Activated CD4-positive, alpha-beta T cell treated with anti-CD3 and anti-CD28 coated beads, Interleukin-2, amount 50 U/mL, for 24 hours (primary cell): ENCODE measurements at places on chromosomes 16 and 17.

DNA sequence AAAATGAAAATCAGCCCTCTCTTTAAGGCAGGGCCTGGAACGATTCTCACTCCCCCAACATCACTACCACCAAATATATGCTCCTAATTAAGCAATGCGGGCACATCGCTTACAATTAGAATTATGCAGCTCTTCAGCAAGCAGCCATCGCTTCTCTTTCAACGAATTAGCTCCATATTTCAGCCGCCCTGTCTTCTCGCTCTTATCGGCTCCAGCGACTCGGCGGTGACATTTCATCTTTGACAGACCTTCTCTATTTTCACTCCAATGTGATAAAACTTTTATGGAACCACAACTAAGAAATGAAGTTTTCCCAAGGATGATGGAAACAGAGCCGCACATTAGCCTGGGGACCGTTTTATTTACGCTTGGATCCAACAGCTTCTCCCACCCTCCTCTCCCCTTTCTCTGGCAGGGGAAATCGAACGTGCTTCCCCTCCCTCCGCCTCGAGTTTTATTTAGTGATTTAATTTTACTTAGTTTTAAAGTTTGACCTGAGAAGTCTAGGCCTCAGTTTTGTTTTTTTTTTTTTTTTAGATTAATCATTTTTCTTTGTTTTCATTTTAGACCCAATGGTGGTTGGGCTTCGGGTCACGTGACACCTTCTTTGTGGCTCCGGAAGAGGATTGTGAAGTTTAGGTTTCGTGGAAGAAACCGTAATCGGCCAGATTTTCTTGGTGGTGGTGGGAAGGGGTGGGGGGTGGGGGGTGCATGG is 3.1 kb upstream of the HOXB2 start:
- DNase-seq = no peak

DNA sequence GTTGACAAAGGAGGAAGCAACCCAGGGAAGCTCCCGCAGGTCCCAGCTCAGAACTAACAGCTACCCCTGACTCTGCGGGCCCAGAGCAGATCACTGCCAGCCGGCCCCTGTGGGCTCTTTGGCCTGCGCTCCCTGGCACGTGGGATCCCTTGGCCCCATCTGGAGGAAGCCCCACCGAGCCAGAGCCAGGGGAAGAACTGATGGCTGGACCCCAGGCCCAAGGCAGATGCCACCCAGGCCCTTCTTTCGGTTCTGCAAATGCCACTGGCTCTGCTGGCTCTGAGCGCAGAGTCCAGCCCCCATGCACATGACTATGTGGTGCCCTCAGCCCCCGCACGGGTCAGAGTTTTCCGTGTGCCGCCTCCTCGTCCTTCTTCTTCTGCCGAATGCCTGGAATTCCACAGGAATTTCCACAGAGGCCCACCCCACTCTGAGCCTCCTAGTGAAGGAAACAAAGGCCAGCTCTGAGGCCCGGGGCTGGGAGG is 35.8 kb upstream of the SNN start:
- no peak for DNase-seq

- DNase-seq = no peak
Observed at GRCh38 chr16:49498264-49498663, 124.7 kb downstream of the C16orf78 start.

DNA sequence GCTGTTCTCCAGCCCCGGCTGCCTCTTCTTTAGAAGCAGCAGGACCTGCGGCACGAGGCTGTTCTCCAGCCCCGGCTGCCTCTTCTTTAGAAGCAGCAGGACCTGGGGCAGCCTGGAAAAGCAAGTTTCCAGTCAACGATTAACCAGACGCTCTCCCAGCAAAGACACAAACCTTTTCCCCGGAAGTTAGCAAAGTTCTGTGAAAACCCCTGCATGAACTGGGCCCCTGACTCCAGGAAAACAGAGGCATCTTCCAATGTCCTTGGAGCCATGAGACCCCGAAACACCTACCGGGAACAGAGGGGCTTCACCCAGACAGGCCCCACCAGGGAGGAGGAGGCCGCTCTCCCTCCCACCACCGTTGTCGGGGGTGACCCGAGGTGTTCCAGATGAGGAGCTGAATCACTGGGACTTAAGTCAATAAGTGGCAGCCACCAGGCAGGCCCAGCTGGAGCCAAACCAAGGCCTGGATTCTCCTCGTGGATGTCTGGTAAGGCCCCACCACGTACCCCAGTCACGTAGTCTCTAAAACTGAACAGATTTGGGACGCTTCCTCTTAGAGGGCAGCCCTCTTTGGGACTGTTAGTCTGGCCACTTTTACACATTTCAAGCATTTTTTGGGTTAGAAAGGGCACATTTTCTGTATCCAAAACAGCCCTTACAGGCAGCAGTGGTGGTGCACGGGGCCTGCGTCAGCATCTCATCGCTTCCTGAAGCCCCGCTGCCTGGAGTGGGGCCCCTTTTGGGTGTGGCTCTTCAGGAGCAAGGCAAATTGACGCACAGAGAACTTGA is at the start of gene RPH3AL:
RPH3AL (minus strand) TSS at position 387 of the 792 bp plus-strand sequence. CDS start 25,264 bp downstream, outside the sequence.
- DNase-seq = no peak

GRCh38 chr16:87734644-87735043 is 31.1 kb downstream of the KLHDC4 start:
- no peak for DNase-seq

GRCh38 chr16:85579923-85580580 is 33.1 kb upstream of the GSE1 start:
- DNase-seq = no peak

GRCh38 chr17:58324409-58325288 is 3.9 kb downstream of the TSPOAP1 start:
- DNase-seq = no peak

DNA sequence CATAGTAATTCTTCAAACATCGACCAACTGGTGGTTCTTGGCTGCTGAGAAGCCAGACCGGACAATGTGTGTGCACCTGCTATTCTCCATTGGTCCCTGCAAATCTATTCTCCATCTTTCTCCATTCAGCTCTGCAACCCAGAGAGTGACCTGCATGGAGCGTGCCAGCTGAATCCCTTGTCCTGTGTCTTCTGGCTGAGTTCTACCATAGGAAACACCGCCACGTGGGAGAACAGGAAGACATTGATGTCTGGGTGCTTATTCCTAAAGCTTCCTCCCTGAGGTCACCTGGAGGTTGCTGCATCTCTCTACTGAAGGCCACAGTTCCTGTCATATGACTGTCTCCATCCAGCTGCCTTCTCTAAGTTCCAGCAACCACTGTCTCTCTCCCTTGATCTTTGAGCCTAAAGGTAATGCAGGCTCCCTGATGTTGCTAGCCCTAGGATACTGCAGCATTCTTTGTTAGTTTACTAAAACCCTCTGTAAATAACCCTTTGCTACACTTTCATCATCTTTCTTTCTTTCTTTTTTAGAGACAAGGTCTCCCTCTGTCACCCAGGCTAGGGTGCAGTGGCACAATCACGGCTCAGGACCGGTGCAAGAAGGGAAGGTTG is 10.6 kb upstream of the SMG1 start:
- DNase-seq = no peak

DNA sequence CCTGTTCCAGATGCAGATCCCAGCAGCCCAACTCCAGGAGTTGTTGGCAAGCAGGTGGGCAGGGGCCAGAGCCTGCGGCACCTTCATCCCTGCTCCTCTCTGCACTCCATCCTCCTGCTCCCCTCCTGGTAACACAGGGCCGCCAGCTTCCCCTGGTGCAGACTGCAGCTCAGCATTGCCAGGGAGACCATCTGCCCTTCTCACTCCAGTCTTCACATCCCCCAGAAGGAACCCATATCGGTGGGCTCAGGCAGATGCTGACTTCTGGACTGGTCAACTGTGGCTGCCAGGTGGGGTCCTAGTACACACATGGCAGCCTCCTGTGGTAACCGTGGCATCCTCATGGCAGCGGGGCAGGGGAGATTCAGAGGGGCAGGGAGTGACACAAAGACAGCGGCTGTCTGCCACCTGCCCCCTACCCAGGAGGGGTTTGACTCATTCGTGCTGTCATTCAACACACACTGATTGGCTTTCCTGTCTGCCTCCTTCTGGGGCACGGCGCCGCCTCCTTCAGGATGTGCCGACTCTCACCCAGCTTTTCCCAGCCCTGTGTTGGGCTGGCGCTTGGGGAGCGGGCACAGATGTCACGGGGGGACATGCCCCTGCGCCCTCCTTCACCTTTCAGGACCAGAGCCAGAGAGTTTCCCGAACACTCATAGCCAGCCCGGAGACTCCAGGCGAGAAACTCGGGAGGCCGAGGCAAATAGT is 120.9 kb downstream of the CMIP start:
- DNase-seq = no peak

DNA sequence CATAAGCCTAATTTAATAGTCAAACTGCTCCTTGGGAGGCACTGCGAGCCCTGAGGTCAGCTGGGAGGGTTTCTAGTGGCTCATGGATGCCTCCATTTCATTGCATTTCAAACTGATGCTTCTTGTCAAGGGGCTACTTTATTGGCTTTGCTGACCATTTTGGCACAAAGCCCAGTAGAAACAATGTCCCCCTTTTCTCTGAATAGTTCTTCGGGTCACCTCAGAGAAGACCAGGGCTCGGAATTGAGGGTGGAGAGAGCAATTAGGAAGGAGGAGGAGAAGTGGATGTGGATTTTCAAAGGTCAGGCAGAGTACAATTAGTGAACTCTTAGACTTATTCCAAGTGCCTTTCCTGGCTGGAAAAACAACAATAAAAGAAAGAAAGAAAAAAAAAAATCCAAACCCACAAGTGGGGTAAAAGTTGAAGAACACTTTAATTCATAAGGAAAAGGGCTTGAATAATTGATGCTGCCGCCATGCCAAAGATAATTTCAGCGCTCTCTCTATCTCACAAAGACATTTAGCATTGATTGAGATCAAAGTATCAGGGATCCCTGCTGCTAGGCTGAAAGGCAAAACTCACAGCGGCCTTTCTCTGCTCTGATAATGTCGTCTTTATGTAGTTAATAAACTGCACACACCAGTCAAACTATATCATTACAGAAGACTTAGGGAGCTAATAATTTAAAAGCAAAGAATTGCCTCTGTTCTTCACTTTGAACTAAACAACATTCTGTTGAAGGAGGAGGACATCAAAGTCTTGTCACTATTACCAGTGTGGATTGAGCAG is 122.7 kb downstream of the RGS9 start:
- DNase-seq = no peak

DNA sequence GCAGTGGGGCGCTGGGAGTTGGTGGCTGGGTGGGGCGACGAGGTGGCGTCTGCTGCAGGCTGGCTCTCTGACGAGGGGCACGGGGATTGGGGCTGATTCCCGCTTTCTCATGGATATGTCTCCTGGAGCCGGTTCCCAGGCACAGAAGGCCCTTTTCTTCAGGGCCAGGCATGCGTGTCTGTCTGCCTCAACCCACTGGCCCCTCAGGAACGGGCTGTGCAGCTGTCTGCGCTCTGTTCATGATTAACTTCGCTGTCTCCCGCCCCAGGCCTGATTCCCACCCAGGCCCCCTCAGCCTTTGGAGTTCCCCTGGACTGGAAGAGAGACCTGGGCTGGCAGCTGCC is 53.1 kb downstream of the RAP1GAP2 start:
- no peak for DNase-seq

DNA sequence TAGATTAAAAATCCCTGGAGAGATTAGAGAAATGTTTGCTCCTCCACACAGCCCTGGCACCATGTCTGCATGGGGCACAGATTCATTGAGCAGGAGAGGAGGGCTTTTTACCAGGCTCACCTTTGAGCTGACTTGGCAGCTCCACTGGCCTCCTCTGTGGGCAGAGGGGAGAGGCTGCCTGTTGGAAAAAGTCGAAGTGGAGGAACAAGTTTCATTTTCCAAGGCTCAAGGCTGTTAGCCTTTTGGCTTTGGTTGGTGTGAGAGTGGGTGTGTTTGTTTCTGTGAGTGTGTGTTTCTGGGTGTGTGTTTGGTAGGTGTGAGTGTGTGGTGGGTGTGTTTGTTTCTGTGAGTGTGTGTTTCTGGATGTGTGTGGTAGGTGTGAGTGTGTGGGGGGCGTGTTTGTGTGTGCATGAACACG is 5.6 kb downstream of the TMEM238L start:
- DNase-seq = no peak

- DNase-seq = no peak
Observed at GRCh38 chr16:68539711-68540239, 684 bp downstream of the ZFP90 start.

- no peak for DNase-seq
Observed at GRCh38 chr17:41989702-41990419, 23.3 kb downstream of the CNP start.

- no peak for DNase-seq
Observed at GRCh38 chr17:83176623-83177583, 97.5 kb downstream of the METRNL start.

- no peak for DNase-seq
Observed at GRCh38 chr17:75779987-75780889, 4.4 kb upstream of the UNK start.

DNA sequence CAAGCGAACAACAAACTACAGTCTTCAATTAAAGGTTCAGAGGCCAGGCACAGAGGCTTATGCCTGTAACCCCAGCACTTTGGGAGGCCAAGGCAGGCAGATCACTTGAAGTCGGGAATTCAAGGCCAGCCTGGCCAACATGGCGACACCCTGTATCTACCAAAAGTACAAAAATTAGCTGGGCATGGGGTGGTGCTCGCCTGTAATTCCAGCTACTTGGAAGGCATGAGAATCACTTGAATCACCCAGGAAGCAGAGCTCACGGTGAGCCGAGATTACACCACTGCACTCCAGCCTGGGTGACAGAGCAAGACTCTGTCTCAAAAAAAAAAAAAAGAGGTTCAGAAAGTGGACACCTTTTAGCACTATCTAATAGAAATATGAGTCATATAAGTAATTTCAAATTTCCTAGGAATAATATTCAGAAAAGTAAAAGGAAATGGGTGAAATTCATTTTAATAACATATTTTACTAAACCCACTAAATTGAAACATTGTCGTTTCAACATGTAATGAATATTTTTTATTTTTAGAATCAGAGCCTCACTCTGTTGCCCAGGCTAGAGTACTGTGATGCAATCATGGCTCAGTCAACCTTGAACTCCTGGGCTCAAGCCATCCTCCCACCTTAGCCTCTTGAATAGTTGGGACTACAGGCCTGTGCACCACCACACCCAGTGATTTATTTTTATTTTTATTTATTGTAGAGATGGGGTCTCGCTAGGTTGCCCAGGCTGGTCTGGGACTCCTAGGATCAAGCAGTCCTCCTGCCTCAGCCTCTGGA is 15.2 kb upstream of the MARCHF10 start:
- DNase-seq = no peak

- no peak for DNase-seq
Observed at GRCh38 chr16:16071631-16072244, 122.3 kb downstream of the ABCC1 start.

GRCh38 chr16:1430214-1430758 is 592 bp upstream of the PERCC1 start:
- DNase-seq = no peak

- DNase-seq = no peak
Observed at GRCh38 chr16:83704656-83705055, 103.1 kb upstream of the HSBP1 start.

GRCh38 chr17:76925441-76925891 is 57.3 kb downstream of the MGAT5B start:
- DNase-seq = no peak

DNA sequence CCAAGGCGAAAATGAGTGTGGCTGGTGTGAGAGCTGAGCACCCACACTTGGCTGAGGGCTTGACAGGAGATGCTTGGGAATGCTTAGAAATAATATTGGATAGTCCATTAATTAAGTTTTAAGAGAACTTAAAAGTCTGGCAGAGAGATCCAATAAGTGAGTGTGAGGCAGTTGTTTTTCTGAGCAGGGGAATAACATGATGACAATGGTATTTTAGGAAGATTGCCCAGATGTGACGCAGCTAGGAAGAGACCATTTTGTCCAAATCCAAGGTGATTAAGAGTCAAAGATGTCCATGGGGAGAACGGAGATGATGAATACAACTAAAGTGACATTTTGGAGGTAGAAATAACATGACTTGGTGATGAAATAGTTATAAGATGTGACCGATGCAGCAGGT is 102.8 kb upstream of the AXIN2 start:
- no peak for DNase-seq
